ENCODE measurements at places on chromosomes 5 and 9. TPM values are rescaled to one million over a fixed set of nuclear protein-coding genes. Genes with fewer than 3 reads are reported as not detected.

The SHC3 gene
- 0.05 TPM for total RNA-seq

DNA sequence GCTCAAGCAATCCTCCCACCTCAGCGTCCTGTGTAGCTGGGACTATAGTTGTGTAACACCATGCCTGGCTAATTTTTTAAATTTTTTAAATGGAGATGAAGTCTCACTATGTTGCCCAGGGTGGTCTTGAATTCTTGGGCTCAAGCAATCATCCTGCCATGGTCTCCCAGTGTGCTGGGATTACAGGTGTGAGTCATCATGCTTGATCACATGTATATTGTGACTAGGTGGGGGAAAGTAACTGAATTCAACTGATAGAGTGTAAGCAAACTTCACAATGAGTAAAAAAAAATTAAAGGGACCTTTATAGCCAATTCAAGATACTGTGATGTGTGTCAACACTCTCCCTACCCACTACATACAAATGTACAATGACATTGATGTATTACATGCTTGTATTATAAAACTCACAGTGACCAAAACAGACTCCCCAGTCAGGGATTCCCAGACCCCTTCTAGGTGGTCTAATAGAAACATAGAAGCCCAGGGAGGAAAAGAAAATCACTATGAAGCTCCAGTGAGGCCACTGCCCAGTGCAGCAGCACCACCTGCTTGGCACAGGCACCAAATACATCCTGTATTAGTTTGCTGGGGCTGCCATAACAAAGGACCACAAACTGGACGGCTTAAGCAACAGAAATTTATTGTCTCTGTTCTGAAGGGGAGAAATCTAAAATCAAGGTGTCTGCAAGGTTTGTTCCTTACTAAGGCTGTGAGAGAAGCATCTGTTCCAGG is 8.8 kb downstream of the PLGRKT start:
- H3K4me1 ChIP-seq: no peaks in the 10 kb centered on the region
- no peak for DNase-seq
- peaks cover 10% of the 10 kb centered on the region for H3K36me3 ChIP-seq
- H3K27ac ChIP-seq: no peak overlapping the region
- no peak overlapping the region for H3K4me3 ChIP-seq

The TRMO gene
- total RNA-seq: 58.6 TPM

DNA sequence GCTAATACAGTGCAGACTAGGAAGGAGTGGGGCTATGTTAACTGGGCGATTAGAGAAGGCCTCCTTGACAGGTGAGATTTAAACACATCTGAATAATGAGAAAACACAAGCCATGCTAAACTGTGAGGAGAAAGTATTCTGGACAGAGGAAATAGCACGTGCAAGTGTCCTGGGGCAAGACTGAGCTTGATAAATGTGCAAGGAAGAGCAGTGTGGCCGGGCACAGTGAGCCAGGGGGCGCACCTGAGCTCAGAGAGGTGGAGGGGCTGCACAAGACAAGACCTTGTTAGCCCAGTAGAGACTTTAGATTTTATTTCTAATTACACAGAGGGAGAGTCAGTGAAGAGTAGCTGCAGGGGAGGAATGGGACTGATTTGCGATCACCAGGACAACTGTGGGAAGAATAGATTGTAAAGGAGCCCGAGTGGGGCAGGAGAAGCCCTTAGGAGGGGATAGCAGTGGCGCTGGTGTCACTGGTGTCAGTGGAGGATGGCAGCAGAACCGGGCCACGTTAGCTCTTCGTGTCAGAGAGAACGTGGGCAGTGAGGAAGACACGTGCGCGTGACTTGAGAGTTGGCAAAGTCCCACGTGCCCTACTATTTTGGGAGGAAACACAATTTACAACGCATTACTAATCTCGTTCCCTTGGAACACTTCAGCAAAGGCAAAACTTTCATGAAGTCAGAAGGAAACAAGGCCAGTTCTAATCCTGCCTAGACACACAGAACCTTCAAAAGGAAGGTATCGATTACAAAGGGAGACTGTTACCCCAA is 17.9 kb upstream of the C5orf47 start:
- H3K36me3 ChIP-seq: no peaks in the 10 kb centered on the region
- H3K4me3 ChIP-seq: no peak overlapping the region
- H3K27me3 ChIP-seq: no peaks in the 10 kb centered on the region
- DNase-seq: no peak
- no peak overlapping the region for H3K27ac ChIP-seq
- peaks cover 3% of the 10 kb centered on the region for H3K4me1 ChIP-seq

- H3K4me3 ChIP-seq: peak overlapping the region; percentile 10
- H3K36me3 ChIP-seq: no peaks in the 10 kb centered on the region
- no peak for DNase-seq
Measured at GRCh38 chr5:119439140-119439631, 13.1 kb upstream of the HSD17B4 start.

The LAMC3 gene
- 36.2 TPM for total RNA-seq
